NCI-H526 (cell line): ENCODE measurements at places on chromosomes 6 and 20.

GRCh38 chr20:49843139-49843538 is 30.5 kb downstream of the SLC9A8 start:
- no peak for DNase-seq

GRCh38 chr6:20479526-20479925 is 54.7 kb upstream of the CDKAL1 start:
- DNase-seq, result no peak

DNA sequence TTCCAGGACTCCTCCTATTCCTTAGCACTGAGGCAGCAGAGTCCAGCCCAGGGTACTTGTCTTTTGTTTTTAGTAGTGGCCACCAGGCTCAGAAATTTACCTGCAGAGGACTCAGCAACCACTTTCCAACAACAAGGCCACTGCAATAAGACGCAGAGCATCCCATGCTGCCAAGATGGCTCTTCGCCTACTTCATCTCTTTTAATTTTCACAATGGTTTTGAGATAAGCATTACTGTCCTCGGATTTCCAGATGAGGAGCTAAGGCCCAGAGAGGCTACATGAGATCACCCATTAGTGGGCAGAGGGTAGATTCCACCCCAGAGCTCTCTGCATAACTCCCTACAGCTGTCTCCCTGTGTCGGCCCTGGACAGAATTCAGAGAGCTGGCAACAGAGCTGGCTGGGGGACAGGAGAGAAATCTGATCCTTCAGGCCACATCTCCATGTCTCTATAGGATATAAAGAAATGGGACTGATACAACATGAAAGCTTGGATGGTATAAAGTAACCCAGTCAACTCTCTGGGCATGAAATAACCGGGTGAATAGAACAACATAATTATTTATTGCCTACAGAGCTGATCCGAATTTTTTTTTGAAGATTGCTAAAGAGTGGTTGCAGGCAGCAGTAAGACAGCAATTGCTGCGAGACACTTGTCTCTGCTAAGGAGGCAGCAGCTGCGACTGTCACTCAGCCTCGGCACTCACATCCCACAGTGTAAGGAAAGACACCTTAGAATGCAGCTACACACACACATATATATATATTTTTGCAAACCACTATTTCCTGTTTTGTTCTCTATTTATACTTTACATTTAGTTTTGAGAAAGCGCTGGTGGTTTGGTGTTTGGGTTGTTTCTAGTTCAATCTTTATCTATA is 37.2 kb downstream of the SCML4 start:
- DNase-seq, result no peak

DNA sequence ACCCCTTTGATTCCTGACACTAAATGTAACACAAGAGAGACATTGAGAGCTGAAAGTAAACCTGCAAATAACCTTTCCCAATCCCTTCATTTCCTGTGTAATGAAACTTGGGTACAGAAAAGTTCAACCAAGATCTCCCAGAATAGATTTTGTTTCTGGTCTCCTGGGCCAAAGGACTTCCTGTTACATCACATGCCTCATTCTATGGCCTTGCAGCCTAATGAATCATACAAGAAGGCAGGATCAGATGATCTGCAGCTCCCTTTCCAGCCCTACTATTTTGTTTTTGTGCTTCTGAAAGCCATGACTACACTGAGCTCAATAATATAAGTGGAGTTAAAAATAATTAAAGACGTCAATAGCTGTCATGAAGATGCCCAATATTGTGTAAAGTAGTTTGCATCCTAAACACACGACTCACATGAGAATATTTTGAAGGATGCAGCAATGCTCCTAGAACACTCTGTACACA is 73.4 kb upstream of the NOX3 start:
- no peak for DNase-seq

DNA sequence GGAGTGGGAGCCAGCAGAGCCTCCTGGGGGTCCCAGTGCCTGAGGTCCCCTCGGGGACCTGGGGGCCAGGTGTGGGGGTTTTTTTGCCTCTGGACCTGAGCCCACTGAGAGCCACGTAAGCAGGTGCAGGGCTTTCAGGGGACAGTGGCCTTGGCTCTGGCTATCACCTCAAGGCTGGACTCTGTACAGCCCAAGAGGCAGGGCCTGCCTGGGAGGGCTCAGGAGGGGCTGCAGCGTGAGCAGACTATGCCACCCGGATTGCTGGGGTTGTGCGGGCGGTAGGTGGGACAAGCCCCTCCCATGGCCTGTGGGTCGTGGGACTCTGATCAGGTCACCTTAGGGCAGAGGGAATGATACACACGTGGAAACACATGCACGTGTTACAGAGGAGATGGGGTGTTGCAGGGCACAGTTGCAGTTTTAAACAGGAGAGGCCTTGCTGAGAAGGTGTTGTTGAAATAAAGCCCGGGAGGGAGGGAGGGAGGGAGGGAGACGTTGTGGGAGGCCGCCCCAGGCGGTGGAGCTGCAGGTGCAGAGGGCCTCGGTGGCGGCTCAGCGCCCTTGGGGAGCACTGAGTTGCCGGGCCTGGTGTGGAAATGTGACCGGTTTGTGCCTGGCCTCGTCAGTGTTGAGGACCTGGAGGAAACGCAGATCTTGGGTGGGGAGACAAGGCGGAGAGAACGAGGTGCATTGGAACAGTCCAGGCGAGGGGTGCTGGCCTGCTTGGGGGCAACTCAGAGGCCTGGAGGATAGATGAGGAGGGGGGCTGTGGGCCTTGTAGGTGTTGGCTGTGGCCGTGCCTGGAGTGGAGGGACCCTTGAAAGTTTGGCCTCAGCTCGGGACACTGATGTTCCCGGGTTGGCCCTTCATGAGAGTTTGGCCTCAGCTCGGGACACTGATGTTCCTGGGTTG is 2.3 kb downstream of the TCEA2 start:
- no peak for DNase-seq

DNA sequence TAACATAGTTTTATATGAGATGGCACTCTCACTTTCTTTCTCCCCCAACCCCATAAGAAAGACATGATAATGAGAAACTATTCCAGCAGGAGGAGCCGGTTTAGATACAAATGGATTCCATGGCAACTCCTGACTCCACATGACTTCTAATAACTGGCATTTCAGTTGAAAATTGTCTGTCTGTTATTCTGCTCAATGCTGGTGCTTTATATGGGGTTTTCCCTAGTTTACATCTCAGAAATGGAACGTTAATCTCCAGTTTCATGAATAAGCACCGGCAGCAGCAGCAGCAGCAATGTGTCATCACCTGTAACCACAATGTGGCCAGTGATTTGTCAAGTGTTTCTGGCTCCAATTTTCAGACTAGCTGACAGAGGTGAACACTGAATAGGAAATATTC is 8.0 kb upstream of the SIM1 start:
- DNase-seq, result no peak

- DNase-seq, result no peak
Measured at GRCh38 chr20:54545676-54546358, 70.4 kb downstream of the DOK5 start.

DNA sequence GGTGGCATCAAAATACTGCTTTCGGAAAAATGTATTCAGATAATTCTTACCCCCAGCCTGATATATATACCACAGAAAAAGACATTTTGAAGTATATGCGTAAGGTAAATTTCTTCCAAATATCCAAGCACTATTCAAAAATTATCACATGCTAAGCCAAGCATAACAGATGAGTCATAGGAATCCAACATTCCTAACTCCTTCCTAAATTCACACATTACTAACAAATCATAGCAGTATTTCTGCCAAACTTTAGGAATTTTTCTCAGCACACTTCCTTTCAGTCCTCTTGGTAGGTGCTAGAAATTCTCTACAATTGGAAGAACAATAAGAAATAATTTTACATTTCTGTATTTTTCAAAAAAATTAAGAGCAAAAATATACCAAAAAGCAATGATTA is 417.5 kb downstream of the EYS start:
- no peak for DNase-seq
